ENCODE measurements at places on chromosomes 1 and 21.
A peak's percentile ranks its signal among the peaks of the same experiment; 100 is the strongest.

- DNase-seq = no peak
These were observed 250.1 kb downstream of the KCNH1 start for GRCh38 chr1:210883821-210884220.

- no peak for DNase-seq
These were observed 203.6 kb downstream of the PCP4 start for GRCh38 chr21:40070871-40071270.

- no peak for DNase-seq
These were observed 95.2 kb upstream of the ADAR start for GRCh38 chr1:154703170-154703569.

- DNase-seq = no peak
These were observed 90.9 kb downstream of the CRB1 start for GRCh38 chr1:197358959-197359358.

GRCh38 chr1:158005224-158005623 lies 11.8 kb downstream of the KIRREL1 start:
- DNase-seq = no peak

DNA sequence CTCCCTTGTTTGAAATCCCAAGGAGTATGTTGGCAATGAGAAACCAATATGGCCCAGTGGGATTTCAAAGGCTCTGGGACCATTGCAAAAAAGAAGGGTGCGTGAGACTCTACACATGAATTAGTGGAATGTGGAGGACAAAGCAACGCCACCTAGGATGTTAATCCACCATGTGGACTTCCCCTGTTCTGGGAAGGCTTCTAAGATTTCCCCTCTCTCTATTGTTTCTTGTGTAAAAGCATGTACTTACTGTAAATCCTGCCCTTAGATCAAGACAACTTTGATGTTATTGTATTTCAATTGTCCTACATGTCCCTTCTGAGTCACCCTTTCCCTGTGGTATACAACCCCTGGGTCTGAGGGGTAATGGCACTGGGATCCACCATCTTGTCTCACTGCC lies 4.7 kb upstream of the ACADM start:
- no peak for DNase-seq

DNA sequence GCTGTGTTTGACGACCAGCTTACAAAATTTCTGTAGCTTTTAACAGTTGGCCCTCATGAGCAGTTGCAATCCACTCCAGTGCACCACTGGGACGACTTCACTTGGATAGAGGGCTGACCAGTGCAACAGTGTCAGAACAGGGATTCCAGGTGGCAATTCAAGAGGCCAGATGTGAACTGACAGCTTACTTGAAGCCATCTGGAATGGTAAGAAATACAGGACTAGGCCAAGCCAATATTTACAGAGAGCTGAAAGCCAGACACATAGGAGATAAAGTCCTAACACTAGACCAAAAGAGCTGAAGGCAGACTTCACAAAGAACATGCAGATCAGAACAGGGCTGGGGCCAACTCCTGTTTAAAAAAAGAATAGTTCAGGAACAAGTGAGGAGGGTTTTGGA lies 93.5 kb upstream of the NFIA start:
- peak; percentile 67 for DNase-seq

DNA sequence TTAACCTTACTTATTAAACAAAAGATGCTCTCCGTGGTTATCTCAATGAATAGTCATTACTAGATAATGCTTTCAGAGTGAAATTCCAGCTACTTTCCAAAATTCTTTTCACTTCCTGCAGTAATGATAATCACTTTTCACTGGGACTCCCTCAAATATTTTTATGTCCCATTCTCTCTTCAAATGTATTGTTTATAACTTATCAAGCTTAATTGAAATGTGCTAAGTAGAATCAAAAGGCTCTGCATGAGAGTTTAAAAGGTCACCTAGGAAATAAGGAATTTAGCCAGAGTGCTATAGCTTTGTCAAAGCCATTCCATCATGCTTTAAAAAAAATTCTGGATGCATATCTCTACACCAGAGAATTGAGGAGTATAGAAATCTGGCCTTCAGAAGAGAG lies 106.4 kb downstream of the ODF2L start:
- no peak for DNase-seq

DNA sequence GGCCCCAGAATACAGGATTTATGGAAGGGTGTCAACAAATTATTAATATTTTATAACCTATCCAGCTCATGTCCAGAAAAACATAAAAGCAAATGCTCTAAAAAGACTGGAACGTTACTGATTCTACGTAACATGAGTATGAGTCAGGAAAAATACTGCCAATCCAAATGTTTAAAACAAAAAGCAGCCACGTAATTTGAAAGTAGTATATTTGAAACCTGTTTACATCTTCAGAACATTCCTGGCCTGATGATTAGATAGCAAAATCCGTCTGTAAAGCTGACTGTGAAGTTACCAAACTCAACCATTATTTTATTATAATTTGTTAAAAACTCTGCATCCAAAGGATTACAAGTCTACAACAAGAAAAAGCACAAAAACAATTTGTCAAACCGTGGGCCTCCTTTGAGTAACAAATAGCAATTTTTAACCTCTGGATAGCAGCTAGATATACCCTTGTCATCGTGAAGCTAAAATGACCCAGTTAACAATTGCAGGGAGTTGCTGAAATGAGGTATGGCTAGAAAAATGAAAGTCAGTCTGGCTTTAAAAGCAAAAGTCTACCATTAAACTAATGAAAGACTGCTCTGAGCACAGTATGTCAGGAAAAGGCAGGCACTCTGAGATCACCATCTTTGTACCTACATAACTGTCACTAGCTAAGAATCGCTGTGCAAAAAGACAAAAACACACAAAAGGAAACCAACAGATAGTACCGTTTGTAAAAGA lies 1.2 kb downstream of the UBR4 start:
- DNase-seq = no peak

GRCh38 chr21:17900281-17900989 lies 81.3 kb upstream of the C21orf91 start:
- no peak for DNase-seq

DNA sequence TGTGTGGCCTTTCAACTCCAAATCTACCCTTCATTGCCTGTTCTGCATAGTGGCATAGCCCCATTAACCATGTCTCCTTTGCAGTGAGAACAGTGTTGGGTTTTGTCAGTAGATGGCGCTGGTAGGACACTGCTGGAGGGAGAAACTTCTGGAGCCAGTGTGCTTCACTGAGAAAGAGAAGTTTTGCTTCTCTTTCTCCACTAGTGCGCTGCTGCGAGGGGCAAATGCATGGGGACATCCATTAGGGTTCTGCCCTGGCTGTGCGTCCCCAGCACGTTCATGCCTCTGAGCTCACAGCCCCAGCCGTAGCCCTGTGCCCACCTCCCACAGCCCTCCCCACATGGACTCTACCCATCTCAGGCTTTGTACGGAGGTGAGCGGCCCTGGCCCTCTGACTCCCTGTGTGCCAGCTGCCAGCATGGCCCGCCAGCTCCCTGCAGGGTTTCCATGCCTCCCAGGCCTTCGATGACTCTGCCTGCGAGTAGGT lies 53.1 kb downstream of the RIMS3 start:
- peak; percentile 100 for DNase-seq

- DNase-seq = no peak
These were observed 56.4 kb downstream of the DIP2A start for GRCh38 chr21:46515109-46515508.

DNA sequence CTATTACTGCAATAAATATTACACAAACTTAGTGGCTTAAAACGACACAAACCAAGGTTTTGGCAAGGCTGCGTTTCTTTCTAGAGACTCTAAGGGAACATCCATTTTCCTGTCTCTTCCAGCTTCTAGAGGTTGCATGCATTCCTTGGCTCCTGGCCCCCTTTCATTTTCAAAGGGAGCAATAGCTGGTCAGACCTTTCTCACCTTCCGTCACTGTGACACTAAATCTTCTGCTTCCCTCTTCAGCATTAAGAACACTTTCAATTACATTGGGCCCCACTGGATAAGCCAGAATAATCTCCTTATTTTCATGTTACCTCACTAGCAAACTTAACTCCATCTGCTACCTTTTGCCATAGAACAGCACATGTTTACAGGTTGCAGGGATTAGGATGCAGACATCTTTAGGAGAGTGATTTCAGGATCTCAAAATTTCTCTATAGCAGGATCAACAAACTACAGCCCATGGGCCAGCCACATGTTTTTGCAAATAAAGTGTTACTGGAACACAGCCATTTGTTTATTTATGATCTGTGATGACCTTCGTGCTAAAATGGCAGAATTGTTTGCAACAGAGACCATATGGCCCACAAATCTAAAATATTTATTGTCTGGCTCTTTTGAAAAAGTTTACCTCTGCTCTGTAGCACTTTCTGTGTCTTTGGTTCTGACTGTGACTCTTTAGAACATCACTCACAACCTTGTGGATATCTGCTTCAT lies 221.5 kb upstream of the SGIP1 start:
- no peak for DNase-seq

DNA sequence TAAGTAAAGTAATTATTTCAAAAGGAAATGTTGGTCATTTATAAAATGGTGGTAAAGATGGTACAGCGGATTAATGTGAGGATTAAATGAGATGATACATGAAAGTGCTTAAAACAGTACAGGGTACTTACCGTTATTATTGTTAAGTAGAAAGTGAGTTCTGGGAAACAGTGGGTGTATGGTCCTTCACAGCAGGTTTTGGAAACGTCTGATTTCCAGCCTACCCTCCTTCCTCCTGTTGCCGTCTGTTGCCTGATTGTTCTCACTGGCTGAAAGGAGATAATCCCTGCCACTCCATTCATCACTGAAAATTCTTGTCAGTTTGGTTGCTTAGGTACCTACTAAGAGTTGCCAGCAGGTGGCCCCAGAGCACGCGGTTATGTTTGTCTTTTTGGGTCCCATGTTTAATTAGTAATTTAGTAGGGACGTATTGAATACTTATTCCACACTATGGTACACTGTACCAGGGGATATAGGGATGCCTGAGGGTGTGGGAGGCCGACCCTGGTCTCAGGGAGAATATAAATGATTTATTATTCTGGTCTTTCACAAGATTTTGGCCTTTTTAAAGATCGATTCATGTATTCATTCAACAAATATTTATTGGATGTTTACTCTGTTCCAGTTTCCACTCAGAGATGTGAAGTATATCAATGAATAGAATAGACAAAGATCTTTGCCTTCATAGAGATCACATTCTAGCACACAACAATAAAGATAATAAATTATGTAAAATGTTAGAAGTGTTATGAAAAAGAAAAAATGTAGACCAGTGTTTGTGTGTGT lies 30.8 kb upstream of the RPTN start:
- peak; percentile 23 for DNase-seq

GRCh38 chr1:169707912-169708604 lies 3.4 kb downstream of the SELL start:
- no peak for DNase-seq

- DNase-seq = peak; percentile 19
These were observed 26.5 kb upstream of the RPL11 start for GRCh38 chr1:23664837-23665795.

DNA sequence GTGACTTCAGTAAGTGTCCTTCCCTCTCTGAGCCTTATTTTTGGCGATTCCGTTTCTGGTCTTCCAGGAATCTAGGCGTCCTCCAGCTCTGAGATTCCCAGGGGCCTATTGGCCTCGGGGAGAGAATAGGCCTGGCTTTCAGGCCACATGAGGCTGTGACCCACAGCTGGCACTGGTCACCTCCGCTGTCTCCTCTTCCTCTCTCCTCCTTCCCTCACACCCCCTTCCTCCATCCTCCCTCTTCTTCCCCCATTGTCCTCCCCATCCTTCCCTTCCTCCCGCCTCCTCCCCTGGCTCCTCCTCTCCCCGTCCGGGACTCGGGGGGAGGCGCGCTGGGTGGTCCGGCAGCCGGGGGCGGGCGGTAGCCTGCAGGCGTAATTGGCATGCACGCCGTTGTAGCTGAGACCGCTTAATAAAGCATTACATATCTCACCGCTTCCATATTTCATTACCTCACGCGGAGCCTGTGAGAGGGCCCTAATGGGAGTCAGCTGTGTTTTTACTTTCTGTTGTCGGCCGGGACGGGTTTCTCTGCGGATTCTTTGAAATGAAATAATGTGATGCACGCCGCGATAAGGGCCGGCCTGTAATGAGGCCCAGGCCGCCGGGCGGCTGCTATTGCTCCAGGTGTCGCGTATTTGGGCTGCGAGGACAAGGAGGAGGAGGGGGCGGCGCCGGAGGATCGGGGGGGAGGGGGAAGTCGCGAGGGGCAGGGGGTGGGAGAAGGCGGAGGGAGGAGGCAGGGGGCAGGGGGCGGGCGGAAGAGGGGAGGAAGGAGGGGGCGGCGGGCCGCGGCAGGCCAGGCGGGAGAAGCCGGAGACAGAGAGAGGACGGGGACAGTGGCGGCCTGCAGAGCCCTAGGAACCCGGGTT lies 95.3 kb downstream of the FOXD2 start:
- no peak for DNase-seq

GRCh38 chr1:30977511-30977910 lies 69.0 kb upstream of the SDC3 start:
- DNase-seq = no peak

DNA sequence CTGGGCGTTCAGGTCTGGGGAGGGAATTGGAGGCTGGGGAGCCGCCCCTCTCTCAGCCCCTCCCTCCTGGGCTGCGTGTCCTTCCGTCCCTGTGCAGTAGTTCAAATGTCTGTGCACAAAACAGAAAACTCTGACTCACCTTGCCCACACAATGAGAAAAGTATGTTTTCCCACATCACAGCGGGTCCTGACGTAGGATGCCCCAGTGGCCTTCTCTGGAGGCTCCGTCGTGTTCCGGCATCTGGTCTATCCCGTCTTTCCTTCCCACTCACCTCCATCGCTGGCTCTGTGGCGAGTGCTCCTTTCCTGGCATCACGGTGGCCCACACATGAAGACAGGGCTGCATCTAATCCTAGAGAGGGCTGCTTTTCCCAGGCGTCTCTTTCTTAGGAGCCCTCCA lies 224.0 kb downstream of the KAZN start:
- no peak for DNase-seq

DNA sequence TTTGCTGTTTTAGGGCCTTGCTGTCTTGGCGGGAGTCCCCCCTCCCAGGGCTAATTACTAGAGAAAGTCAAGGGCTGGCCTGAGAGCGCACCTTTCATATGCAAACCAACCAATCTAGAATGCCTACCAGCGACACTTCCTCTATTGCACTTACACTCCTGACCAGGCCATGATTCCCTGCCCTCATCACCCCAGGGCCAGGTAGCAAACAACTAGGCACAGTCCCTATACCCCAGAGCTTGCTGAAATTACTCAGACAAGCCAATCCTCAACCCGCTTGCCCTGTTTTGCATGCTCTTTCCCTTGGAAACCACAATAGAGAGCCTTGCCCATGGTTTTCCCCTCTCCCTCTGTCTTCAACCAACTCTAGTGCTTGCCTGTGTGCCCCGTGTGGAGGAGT lies 70.3 kb downstream of the URB2 start:
- DNase-seq = no peak

- DNase-seq = no peak
These were observed 18.2 kb upstream of the TRNAU1AP start for GRCh38 chr1:28534671-28535070.

GRCh38 chr1:240612811-240613210 lies 856 bp upstream of the GREM2 start:
- no peak for DNase-seq

Measured in DMS 273 treated with DMSO at 0.1 percent for 48 hours (cell line).